HT1080 (cell line): ENCODE measurements at places on chromosomes 6 and 20.

- peak; percentile 75 for DNase-seq
Measured at GRCh38 chr20:23225407-23226060, 125.1 kb upstream of the NXT1 start.

- DNase-seq = peak; percentile 36
Measured at GRCh38 chr20:31842471-31843157, 2.8 kb downstream of the FOXS1 start.

DNA sequence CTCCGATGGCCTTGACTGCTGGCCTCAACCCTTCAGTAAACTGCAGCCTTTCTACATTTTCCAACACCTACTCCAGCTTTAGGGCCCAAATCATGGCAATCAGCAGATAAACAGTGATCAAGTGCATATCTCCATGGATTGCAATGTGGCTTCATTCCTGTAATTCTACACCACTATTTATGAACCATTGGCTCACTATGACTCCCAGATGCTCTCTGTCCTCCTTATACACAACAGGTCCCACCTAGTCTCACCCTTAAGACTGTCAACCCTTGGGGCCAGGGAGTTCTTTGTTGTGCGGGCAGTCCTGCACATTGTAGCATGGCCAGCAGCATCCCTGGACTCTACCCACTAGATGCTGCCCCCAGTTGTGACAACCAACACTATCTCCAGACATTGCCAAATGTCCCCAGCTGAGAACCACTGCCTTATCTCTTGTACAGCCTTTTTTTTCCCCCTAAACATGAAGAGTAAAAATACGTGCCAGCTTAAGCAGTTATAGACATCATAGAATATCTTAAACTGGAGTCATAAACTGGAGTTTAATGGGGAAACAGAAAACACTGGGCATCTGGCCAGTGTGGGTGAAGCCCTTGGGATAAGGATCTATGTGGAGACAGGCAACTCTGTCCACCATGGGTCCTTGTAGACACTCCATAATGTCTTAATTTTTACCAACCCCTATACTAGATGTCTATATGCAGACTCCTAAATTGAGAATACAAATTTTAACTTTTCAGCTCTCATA, 21.1 kb downstream of the MRPL14 start:
- DNase-seq = no peak

DNA sequence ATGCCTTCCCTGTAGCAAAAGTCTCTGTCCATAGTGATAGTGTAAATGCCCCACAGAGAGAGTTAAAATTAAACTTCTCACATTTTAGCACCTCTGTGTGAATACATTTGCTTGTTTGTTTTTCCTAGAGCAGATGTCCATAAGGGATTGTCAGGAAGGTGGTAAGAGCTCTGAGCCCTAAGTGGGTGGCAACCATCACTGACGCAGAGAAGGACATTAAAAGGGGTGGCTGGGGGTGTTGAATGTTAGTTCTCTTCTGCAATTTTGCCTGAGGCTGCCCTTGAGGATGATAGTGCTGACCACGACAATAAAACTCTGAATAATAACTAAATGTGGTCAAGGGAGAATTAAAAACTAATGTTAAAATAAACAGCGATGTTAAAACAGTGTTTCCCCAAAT, 174.3 kb upstream of the ID4 start:
- no peak for DNase-seq

DNA sequence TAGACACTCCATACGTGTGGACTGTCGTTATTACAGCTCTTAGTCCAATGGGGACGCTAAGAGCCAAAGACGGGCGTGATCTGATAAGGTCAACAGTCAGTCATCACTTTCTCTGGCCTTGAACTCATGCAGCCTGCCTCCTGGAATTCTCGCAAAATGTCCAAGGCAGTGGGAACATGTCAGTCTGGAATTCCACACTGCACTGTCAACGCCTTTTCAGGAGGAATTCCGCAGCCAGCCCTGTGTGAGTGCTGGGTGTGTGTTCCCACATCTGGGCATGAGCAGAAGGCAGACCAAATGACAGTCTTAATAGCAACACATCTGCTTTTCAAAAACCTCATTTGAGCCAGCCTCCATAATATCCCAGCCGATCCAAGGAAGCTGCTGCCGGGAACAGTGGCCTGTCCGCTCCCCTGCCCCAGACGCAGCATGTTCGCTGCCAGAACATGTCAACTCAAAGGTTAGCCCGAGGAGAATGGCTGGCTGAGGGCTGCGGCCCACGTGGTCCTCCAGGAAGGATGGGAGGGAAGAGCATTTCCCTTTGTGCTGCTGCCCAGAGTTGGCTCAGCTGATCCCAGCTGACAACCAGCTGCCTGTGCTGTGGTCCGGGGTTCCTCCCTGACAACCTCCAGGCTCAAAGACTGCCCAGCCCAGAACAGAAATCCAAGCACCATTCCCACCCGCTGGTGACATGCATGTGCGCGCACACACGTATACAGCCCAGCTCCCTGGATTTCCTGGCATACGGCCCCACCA, 103.1 kb downstream of the SULF2 start:
- no peak for DNase-seq

GRCh38 chr6:147131532-147132128, 72.6 kb upstream of the STXBP5 start:
- no peak for DNase-seq

GRCh38 chr6:217048-217659, 75.1 kb upstream of the DUSP22 start:
- no peak for DNase-seq

- peak; percentile 9 for DNase-seq
Measured at GRCh38 chr6:108738684-108739416, 109.4 kb upstream of the ARMC2 start.

- DNase-seq = no peak
Measured at GRCh38 chr20:59561614-59562277, 42.6 kb upstream of the PHACTR3 start.

- DNase-seq = no peak
Measured at GRCh38 chr6:89205819-89206218, 11.3 kb downstream of the GABRR1 start.

DNA sequence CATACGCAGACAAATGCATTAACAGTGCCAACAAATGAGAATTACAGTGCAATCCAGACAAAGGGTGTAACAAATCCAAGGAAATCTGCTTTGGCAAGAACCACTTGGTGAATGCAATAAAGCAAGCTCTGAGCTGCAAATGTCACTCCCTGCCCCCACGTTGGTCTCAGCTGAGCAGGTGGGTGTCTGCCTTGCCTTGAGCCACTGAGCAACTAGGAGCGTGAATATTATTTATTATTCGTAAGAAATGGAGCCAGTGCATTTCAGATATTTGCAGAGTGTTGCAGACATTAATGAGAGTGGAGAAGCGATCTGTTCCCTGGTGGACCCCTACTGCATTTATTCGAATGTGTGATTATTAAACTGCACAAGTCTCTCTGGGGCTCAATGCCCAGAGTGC, 36.6 kb upstream of the F13A1 start:
- no peak for DNase-seq

DNA sequence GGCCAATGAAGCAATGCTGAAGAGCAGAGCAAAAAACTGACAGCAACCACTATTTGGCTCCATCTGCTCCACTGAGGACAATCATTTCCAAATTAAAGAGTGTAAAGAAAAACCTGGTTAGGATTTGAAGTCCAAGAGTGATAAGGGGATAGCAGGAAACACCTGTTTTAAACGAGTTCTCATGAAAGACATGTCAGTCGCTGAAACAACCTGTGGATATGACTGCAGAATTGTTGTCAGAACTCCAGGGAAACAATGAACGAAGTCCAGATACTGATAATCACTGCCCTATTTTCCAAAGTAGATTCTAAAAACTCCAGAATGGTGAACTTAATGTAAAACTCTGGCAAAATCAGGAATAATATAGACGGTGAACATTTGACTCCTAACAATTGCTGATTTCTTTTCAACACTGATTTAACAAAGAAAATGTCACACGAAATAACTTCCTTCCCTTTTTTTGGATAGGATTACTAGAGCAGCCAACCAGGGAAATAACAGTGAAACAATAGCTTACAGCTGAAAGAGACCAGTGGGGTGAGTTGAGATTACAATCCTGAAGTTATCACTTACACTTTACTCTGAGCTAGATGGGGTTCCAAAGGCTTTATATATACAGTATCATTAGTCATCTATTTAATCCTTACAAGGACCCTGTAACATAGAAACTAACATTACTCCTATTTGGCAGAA, 83.7 kb downstream of the ELOVL5 start:
- no peak for DNase-seq

DNA sequence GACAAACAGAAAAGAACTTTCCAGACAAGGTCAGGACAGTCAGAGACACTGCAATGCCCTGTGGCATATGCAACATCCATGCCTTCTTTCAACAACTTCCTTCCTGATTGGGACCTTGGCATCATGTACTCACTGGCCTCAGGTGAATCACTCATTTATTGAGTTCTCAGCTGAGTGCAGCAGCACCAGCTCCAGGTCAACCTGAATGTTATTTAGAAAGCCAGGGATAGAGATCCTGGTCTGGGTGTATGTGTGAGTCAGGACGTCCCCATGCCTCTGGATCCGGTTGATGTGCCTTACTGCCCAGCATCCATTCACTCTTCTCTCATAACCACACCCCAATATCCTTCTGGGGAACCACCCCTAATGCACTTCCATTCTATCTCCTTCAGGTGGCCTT, 54.4 kb downstream of the SNRNP48 start:
- DNase-seq = peak; percentile 66

DNA sequence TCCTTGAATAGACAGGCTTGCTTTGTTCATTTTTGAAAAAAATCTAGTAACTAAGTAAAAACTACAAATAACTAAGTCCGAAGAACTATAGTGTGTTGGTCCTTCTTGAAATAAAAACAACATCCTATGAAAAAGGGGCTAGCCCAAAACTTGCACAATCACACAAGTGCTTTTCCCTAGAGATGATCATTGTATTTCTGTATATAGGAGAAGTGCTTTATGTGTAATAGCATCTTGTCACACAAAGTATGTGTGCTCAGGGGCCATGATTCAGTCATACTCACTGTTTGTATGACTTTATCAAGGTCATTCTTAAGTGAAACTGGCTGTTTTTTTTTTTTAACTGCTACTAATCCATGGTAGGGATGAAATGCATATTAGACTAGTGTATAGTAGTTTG, 179.8 kb downstream of the DTNBP1 start:
- DNase-seq = no peak

- DNase-seq = no peak
Measured at GRCh38 chr6:147054158-147054557, 150.1 kb upstream of the STXBP5 start.

DNA sequence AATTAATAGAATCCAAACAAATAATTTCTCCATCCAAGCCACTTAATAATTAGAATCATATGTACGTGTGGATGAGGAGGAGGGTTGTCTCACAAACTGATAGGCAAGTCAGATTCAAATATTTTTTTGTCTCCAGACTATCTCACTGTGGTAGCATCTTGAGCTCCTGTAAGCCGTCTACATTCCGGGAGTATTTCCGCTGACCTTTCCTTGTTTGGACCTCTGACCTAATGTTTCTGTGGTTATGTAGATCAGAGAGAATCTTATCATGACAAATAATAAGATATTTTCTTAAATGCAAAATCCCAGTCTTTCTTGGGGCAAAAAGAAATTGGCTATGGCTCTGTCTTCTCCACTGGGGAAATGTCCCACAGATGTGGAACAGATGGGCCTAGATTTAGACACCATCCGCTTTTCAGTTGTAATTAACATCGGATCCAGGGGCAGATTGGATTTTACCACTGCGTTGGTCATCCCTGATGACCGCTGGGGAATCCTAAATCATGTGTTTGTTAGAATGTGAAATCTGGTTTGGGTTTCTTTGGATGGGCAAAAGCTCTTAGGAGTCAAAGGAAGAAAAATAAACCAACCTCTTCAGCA, 197.1 kb upstream of the RIN2 start:
- no peak for DNase-seq

DNA sequence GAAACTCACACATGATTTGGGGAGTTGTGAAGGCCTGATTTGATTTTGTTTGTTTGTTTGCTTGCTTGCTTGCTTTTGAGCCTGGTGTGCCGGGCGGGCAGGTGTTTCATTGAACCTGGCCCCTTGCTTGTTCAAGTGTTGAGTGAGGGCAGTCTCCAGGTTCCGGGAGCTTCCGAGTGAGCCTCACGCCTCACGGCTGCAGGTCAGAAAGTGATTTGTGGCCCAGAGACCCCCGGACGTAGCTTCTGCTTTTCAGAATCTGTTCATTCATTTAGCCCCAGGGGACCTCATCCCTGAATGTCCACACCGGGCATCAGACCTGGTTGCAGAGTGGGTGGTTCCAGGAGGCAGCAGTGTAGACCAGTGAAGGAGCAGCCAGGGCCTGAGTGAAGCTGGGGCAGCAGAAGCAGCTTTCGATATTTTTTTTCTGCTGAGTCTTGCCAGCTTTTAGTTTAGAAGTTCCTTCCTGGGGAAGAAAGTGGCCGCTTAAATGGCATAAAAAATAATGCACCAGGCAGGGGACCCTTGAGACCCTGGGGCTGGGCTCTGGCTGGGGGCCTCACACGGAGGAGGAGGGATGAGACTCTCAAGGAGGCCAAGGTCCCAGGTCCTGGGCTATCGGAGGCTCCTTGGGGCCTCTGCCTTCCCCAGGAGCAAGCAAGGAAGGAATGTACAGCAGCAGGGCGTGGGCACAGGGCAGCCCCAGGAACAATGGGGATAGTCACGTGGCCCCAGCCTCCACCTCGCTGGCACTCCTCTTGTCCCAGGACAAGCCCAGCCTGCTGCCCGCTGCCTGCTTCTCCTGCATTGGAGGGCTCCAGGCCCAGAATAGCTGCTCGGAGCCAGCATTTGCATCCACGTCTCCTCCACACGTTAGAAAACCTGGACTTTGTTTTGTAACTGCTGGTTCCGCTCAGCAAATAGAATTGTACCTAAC, 89.2 kb upstream of the BHLHE23 start:
- no peak for DNase-seq

GRCh38 chr20:44720997-44721784, 6.0 kb downstream of the CCN5 start:
- peak; percentile 74 for DNase-seq
